ENCODE measurements at places on chromosomes 12 and 14.
A peak's percentile ranks its signal among the peaks of the same experiment; 100 is the strongest.

DNA sequence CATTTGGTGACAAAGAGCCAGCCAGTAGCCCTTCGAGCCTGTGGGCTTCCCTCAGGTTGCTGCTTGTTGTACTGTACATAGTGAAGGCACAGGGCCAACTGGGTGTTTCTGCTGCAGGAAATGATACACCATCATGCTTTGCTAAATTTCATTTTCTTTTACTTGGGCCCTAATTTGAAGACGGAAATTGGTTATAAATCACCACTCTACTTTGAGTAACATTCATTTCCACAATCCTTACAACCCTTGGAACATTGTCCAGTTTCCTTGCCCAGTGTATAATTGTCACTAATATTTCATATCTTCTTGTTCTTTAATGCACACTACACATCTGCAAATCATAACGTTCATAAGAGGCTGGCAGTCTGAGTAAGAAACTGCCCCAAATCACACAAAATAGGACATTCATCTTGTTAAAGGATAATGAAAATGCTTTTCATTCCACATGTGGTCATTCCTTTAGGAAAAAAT is 30.2 kb downstream of the MSRB3 start:
- no peak for DNase-seq
- H3K4me3 ChIP-seq = no peak overlapping the region
- no peaks in the 10 kb centered on the region for H3K27me3 ChIP-seq
- H3K27ac ChIP-seq = no peak overlapping the region

GRCh38 chr12:81095501-81096232 is 17.8 kb downstream of the ACSS3 start:
- no peak for DNase-seq
- H3K4me3 ChIP-seq = no peak overlapping the region
- no peaks in the 10 kb centered on the region for H3K36me3 ChIP-seq

DNA sequence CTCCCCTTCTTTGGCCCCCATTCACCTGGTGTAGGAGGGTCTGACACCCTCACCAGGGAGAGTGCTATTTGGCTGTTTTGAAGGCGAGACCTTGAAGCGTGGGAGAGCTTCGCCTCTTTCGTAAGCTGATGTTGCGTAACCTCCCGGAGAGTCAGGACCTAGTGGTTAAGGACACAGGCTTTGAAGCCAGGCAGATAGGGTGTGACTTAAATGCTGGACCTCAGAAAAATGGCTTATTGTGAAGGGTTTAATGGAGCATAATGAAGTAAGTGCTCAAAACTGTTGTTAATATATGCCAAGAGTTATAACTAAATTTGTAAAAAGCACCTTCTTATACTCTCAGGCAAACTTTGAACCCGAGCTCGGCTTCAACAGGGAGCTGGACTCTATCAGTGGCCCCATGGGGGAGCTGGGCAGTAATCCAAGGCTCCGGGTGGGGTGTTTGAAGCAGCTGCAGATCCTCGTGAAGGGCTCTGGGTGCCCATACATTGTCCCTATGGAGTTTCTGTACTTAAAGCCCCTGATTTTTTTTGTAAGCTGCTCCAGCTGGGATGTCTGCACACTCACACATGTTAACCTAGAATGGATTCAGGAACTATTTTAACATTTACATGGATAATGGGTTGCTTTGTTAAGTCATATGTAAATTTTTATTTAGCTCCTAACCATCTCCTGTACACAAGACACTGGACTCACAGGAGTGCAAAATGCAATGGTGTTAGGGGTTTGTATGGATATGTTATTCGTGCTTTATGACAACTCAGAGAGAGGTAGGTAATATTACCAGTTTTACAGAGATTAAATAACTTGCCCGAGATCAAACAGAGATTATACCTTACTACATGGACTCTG is 26.0 kb downstream of the PPFIBP1 start:
- no peaks in the 10 kb centered on the region for H3K27me3 ChIP-seq
- DNase-seq = peak; percentile 90
- H3K4me3 ChIP-seq = no peak overlapping the region

DNA sequence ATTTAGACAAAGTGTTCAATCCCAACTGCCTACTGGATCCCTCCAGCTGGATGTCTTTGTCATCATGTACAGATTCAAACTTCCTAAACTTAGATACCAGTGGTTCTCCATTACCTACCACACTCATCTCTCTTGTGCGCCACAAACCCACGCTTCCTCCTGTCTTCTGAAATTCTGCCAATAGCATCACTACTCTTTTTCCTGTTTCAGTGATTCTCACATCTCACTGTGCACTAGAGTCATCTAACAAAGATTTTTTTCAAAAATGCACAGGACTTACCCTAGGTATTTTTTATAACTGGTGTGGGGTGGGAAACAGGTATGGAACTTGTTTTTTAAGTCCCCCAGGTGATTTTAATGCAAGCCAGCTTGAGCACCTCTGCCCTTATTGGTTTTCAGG is 5.9 kb downstream of the PSMB5 start:
- no peak overlapping the region for H3K27ac ChIP-seq
- H3K27me3 ChIP-seq = no peaks in the 10 kb centered on the region
- peaks cover 13% of the 10 kb centered on the region for H3K4me1 ChIP-seq

GRCh38 chr12:32476446-32476845 is 77.1 kb downstream of the FGD4 start:
- no peak overlapping the region for H3K4me3 ChIP-seq
- no peaks in the 10 kb centered on the region for H3K27me3 ChIP-seq

- H3K4me3 ChIP-seq = no peak overlapping the region
- H3K27ac ChIP-seq = no peak overlapping the region
- H3K4me1 ChIP-seq = no peaks in the 10 kb centered on the region
- DNase-seq = no peak
- H3K27me3 ChIP-seq = no peaks in the 10 kb centered on the region
These were observed 41.1 kb downstream of the RPS29 start for GRCh38 chr14:49545071-49545470.

DNA sequence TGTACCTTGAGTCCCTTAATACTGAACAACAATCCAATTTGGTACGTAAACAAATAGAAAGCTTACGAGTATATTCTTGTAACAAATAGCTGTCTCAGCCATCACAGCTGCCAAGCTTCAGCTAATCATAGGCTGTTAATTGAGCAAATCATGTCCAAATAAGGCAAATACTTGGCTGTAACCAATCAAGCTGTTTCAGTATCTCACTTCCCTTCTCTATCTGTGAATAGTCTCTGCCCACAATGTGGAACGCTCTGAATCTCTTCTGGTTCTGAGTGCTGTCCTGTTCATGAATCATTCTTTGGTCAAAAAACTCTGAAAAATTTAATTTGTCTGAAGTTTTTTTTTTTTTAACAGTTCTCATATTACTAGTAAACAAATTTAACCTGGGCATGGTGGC is 5.8 kb upstream of the NEMF start:
- no peaks in the 10 kb centered on the region for H3K36me3 ChIP-seq
